ENCODE measurements at places on chromosomes 7 and 10.
A peak's percentile ranks its signal among the peaks of the same experiment; 100 is the strongest.

GRCh38 chr7:35529713-35530112, 165.2 kb downstream of the HERPUD2 start:
- DNase-seq = no peak

GRCh38 chr7:91459539-91459938, 195.3 kb downstream of the FZD1 start:
- no peak for DNase-seq

GRCh38 chr10:113099431-113100183, 149.6 kb downstream of the TCF7L2 start:
- no peak for DNase-seq

- no peak for DNase-seq
These were observed 283.4 kb downstream of the CCDC3 start for GRCh38 chr10:12717981-12718707.

DNA sequence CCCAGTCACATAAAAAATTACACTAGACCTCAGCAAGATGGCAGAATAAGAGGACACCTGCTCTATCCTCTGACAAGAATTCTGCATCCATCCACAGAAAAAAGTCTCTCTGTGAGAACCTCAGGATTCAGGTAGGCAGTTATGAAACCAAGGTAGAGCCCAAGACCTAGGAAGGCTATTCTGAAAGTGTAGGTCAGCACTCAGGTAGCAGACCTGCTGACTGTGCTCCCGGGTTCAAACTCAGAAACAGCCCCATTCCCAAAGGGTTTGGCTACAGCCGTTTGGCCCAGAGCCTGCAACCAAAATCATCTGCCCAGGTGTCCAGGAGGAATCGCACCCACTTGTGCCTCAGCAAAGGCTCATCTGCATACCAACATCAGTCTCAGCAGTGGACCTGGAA, 37.7 kb downstream of the COA1 start:
- DNase-seq = no peak

GRCh38 chr10:74994854-74995253, 116.6 kb upstream of the SAMD8 start:
- no peak for DNase-seq

- DNase-seq = no peak
These were observed 631.5 kb upstream of the NRP1 start for GRCh38 chr10:33965795-33966581.

- no peak for DNase-seq
These were observed 19.5 kb upstream of the HERPUD2 start for GRCh38 chr7:35714407-35714806.

DNA sequence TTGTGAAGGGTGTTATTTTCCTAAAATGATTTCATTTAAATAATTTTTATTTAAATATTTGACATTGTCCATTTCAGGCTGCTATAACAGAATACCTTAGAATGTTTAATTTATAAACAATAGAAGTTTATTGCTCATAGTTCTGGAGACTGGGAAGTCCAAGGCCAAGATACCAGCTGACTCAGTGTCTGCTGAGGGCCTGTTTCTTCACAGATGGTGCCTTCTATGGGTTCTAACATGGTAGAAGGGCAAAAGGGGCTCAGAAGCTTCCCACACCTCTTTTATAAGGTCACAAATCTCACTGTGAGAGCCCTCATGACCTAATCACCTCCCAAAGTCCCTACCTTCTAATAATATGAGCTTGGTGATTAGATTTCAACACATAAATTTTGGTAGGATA, 50.7 kb downstream of the MTURN start:
- DNase-seq = no peak

- DNase-seq = no peak
These were observed 160.9 kb downstream of the PLXDC2 start for GRCh38 chr10:19977097-19977521.

DNA sequence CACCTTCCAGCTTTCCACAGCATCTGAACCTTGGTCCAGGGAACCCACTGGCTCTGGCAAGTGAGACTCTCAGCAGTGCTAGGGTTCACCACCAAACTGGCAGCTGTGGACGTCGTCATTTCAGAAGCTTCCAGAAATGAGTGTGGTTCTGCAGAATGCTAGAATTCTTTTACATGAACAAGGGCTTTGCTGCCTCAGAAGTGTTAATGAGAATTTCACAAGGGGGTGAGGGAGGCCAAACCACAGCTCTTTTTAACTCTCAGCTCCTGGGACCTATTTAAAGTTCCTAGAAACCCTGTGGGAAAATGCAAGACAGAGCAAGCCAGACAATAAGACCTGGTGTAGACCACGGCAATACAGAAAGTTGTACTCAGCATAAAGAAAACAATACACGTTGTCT, 129.3 kb upstream of the BET1 start:
- DNase-seq = no peak

DNA sequence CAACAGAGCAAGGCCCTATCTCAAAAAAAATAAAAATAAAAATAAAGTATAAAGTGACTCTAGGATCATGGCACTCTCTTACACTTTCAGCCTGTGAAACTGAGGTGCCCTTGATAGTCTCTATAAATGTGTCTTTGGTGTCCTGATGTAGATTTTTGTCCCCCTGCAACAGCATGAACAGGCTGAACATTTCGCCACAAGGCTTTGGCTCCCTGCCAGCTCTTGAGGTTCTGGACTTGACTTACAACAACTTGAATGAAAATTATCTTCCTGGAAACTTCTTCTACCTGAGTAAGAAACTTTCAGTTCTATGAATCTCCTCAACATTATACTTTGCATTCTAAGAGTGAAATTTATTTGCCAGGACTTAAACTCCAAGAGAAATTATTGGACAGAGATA, 48.1 kb upstream of the BMS1 start:
- no peak for DNase-seq

DNA sequence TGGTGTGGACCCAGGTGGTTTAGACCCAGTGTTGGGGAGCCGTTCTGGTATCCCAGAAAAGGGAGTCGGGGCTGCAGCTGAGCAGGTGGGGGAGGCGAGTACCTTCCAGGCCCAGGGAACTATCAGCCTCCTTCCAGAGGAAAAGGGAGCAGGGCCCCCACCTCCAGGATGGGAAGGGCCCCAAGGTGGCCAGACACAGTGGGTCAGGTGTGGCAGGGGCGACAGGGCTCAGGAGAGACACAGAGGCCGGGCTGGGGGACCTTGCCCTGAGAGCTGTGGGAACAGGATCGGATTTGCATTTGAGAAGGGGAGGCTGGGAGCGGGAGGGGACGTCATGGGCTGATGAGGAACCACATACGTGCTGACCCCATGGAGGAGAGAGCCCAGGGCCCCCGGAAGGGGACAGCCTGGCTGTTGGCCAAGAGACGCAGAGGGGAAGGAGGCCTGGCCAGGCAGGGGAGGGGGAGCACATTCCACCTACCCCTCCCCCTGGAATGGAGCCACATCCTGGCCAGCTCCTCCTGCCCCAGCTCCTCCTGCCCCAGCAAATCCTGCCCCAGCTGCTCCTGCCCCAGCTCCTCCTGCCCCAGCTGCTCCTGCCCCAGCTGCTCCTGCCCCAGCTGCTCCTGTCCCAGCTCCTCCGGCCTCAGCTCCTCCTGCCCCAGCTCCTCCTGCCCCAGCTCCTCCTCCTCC, 9.7 kb upstream of the TTYH3 start:
- DNase-seq = no peak

GRCh38 chr10:131478377-131478989, 167.0 kb upstream of the TCERG1L start:
- DNase-seq = no peak

DNA sequence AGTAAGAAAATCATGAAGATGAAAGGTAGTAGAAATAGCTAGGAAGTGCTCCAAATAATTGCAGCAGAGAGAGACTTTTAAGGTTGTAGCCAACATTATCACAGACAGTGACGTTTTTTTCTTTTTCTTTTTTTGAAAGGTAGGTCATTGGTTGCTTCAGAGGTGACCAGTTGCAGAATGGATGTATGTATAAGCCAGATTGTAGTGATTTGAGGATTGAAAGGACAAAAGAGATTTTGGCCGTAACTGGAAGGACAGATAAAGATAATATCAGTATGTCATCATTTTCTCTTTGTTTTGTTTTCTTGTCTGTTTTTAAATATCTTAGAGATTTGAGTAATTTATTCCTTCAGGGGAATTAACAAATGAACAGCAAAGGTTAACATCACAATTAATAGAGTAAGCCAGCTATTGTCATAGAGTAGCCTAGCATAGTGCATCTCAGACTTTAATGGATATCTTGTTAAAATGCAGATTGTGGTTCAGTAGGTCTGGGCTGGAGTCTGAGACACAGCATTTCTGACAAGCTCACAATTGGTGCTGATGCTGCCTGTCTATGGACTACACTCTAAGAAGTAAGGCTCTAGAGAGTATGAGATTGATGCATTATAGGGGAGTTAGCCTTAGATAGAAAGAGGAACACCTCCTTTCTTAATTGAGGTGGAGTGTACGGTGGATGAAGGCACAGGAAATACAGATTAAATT, 28.3 kb downstream of the CDK13 start:
- no peak for DNase-seq

- no peak for DNase-seq
These were observed 64.4 kb upstream of the ARID5B start for GRCh38 chr10:61836888-61837754.

DNA sequence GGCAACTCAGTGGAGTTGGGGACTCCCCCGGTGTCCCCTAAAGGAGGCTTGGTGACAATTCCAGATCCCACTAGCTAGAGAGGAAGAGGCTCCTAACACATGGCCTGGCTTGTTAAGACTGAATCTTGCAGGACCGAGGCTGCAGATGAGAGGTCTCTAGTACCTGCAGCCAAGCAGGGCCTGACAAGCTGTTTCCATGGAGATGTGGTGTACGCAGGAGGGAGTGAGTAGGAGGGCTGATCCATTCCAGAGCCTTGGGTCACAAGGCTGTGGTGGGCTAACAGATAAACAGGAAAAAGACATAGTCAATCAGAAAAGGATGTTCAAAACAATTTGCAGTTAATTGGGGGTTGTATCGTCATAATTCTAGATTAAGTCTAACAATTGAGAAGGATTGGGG, 77.3 kb upstream of the MKLN1 start:
- DNase-seq = no peak

- DNase-seq = no peak
These were observed 41.6 kb downstream of the RBM28 start for GRCh38 chr7:128302139-128302538.

GRCh38 chr7:150974468-150975391, 3.4 kb downstream of the KCNH2 start:
- peak; percentile 68 for DNase-seq

- DNase-seq = no peak
These were observed 17.2 kb downstream of the INPP5F start for GRCh38 chr10:119742947-119743648.

DNA sequence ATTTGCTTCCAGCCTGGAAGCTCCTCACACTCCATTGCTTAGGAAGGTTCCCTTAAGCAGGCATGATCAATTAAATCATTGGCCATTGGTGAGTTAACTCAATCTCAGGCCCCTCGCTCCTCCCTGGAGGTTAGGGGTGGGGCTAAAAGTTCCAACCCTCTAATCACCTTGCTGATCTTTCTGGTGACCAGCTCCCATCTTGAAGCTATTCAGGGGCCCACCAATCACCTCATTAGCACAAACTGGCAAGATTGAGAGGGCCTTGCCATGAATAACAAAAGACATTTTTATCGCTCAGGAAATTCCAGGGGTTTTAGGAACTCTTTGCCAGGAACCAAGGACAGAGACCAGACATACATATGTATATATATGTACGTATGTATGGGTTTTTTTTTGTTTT, 58.4 kb downstream of the AGK start:
- no peak for DNase-seq

DNA sequence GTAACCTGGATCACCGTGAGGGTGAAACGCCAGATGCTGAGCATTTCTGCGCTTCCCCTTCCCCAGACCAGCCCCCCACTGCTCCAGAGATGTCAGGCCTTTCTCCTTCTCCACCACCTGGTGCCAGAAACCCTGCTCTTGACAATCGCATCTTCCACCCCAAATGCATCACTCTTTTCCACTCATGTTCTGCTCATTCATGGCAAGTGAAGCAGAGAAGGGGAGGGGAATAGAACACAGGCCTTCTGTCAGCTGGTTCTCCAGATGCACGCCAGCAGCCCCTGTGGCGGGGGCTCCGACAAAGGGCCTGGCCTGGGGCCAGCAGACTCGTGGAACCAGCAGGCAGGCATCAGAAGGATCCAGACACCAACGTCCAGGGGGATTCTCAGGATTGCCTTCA, 68.5 kb upstream of the SVIL start:
- DNase-seq = no peak
